Head of caudate nucleus (tissue), 42 donors: ENCODE measurements at places on chromosomes 2 and 18.

DNA sequence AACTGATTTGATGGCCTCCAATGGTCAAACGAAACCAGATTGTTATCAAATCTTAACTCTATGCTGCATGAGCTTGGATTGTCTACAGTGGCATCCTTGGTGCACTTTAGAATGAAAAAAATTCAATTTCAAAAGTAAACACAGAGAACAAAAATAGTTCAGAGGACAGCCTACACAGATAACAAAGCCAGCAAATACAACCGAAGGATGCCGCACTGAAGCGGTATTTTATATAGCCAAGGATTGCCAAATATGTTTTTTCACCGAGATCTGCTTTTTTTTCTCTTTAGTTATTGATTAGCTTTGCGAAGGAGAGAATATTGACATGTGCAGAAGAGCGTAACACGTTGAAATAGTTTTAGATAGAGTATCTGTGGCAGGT, 72.0 kb downstream of the SLC4A3 start:
- no peak for DNase-seq

DNA sequence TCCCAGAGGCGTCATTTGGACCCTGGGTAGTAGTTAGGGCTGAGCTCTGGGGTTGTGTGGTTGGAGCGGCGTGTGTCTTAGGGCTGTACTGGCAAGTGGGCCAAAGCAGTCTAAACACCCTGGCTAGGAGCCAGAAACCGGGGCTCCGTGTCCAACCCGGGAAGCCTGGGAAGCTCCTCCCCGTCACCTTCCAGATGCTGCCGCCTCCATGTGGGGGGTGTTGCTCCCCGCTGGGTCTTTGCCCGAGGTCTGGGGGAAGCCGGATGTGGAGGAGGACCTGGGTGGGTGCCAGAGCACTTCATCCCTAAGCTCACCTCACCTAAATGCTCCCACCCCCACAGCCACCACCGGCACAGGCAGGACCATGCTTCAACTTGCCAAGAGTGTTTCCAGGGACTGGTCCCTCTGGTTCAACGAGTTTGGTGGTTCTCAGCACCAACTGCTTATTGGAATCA, 25.4 kb downstream of the TET3 start:
- no peak for DNase-seq

- DNase-seq = no peak
Measured at GRCh38 chr2:187783446-187783845, 229.2 kb upstream of the TFPI start.

GRCh38 chr2:138132108-138132507, 167.8 kb downstream of the HNMT start:
- DNase-seq = no peak

- DNase-seq = no peak
Measured at GRCh38 chr2:84807063-84807485, 73.8 kb downstream of the TRABD2A start.

DNA sequence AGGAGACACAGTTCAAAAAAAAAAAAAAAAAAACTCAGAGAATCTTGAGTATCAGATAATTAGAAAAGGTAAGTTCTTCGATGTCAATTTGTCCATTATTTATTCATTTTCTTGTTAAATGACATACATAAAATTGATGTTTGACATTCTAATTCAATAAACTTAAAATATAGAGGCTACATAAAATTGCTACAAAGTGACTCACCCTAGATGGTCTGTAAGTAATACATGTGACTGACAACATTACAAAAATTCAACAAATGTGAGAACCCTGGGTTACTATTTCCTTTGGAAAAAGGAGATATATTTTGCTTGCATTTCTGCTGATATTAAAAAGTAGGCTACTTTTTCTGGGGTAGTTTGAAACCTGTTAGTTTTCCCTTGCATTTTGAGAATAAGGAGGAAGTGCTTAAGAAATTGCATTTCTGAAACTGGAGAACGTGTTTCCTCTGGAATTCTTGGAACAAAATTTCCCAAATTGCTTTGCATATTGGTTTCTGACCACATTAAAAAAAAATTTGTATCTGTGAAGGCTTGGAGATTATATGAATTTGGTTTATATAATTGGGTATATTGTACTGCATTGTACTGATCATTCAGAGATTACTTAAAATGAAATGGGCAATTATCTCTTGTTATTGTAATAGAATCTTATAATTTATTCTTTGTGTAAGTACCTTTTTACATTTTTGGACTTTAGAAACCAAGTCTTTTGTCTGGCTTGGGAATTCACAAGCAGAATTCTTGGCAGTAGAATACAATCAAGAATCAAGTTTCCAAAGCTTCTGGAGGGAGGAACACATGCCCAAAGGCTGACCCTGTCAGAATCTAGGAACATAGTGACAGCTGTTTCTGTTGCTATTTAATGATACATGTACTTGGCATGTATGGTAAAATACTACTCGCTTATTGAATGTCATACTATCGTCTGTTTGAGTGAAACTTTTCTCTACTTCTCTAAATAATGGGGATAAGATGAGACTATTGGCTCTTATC, 106.1 kb downstream of the DSEL start:
- DNase-seq = no peak
